ENCODE measurements at places on chromosomes 1 and 21.

DNA sequence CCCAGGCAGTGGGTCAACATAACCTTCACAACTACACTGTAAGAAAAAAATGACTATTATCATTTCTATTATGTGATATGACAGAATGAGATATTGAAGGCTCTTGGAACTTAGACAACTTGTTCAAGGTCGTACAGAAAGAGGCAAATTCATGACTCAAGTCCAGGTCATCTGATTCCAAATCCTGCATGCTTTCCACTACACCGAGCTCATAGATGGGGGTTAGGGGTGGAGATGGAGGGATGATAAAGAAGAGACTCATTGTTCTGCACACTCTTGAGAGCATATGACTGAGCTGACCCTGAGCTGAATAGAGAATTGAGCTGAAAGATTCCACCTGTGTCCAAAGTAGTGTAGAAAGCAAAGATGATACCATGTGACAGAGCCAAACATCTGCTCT, 2.8 kb downstream of the FCRL6 start:
- no peaks in the 10 kb centered on the region for H3K27me3 ChIP-seq
- no peak for DNase-seq
- H3K36me3 ChIP-seq: no peaks in the 10 kb centered on the region
- H3K27ac ChIP-seq: no peak overlapping the region
- H3K4me3 ChIP-seq: no peak overlapping the region

GRCh38 chr1:115642168-115643072, 650 bp downstream of the VANGL1 start:
- H3K36me3 ChIP-seq: no peaks in the 10 kb centered on the region
- H3K4me1 ChIP-seq: peaks cover 7% of the 10 kb centered on the region
- peak overlapping the region; percentile 90 for H3K4me3 ChIP-seq
- H3K27ac ChIP-seq: peak overlapping the region; percentile 52
- DNase-seq: peak; percentile 28
- H3K27me3 ChIP-seq: no peaks in the 10 kb centered on the region

DNA sequence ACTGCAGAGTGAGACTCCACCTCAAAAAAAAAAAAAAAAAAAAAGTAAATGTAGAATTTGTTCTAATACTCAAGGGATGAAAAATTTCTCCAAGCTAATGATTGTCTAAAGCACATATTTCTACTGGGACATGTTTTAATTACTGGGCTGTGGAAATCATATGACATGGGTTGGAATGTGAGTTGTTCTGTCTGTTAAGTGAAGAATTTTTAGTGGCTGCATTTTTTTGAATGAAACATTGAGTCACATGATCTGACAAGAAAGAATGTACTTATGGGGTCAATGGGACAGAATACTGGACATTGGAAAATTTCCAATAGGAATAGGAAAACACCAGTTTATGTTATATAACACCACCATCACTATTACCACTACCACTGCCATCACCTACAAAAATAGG, 123.8 kb upstream of the IVNS1ABP start:
- H3K27ac ChIP-seq: no peak overlapping the region
- no peak overlapping the region for H3K4me3 ChIP-seq
- H3K4me1 ChIP-seq: no peaks in the 10 kb centered on the region
- no peak for DNase-seq
- H3K36me3 ChIP-seq: no peaks in the 10 kb centered on the region
- no peaks in the 10 kb centered on the region for H3K27me3 ChIP-seq

DNA sequence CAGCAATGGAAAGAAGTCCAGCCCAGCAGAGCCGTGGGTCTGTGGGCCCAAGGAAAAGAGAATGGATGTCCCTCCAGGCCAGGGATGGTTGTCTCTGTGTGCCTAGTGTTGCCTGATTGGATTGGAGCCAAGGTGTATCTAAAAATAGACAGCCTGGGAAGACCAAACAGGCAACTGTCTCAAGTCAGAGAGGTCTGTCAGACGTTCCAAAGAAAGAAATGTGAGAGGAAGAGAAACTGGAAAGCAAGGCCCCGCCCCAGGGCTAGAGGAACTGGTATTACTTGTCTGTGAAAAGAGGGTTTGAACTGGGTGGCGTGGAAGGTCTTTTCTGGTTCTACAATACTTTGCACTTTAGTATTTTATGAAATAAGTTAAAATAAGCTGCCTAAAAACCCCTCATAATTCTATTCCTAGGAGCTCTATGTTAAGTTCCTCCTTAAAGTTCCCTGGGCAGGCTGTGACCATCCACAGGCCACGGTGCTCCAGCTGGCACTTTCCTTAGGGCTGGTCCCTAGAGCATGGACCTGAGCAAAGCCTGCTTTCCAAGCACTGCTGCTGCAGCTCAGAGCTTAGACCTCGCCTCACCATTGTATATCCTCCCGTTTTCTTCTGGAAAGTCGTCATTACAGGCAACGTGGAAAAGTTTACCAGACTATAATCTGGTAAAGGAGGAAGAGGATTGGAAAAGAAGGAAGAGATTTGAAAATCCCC, 151.6 kb downstream of the DISC1 start:
- DNase-seq: no peak
- no peak overlapping the region for H3K4me3 ChIP-seq
- H3K36me3 ChIP-seq: no peaks in the 10 kb centered on the region

GRCh38 chr21:37341254-37341960, 25.2 kb upstream of the DYRK1A start:
- no peaks in the 10 kb centered on the region for H3K36me3 ChIP-seq
- H3K4me1 ChIP-seq: no peaks in the 10 kb centered on the region
- no peak overlapping the region for H3K4me3 ChIP-seq
- DNase-seq: no peak

DNA sequence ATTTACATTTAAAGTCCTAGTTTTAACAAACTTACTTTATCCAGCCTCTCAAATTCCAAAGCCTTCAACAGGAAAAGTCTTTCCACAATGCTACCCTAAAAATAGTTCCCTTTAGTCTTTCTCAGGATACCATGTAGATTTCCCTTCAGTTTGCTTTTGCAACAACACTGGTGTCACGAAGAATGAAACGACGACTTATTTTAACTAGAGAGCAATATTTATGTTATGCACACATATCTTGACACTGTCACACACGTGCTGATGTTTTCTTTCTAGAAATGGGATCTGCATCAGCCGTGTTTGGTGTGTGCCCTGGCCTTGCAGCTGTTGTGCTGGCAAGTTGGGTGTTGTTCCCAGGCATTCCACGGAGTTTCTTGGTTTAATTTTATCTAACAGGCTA, 75.5 kb downstream of the SIPA1L2 start:
- H3K27me3 ChIP-seq: 0 out of 2 replicates have a peak, but pooled peaks cover 3% of the 10 kb centered on the region
- H3K4me3 ChIP-seq: no peak overlapping the region
- DNase-seq: no peak
- no peaks in the 10 kb centered on the region for H3K4me1 ChIP-seq

GRCh38 chr1:235342039-235342438, 13.7 kb downstream of the GGPS1 start:
- H3K27ac ChIP-seq: no peak overlapping the region
- H3K4me1 ChIP-seq: no peaks in the 10 kb centered on the region
- DNase-seq: no peak
- no peaks in the 10 kb centered on the region for H3K27me3 ChIP-seq

DNA sequence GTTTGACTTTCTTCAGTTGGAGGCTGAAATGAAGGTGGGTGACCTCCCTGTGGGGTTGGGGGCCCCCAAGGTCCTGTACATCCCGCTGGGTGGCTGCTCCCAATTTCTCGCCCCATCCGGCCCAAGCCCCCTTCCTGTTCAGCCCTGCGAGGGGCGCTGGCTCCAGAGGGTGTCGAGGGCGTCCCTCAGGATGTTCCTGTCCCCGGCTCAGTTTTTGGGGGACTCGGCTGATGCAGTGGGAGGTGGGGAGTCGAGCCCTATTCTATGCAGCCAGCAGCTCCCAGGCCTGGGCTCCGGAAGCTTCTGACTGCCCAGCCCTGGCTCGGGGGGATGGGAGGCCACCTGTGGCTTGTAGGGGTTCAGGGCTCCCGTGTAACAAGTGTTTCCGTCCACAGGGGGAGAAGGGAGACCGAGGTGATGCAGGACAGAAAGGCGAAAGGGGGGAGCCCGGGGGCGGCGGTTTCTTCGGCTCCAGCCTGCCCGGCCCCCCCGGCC, 38.2 kb downstream of the SLC19A1 start:
- no peak overlapping the region for H3K27ac ChIP-seq
- H3K36me3 ChIP-seq: no peaks in the 10 kb centered on the region
- H3K4me3 ChIP-seq: no peak overlapping the region
- H3K4me1 ChIP-seq: peaks cover 2% of the 10 kb centered on the region

GRCh38 chr1:231694075-231694431, 67.5 kb downstream of the DISC1 start:
- no peak for DNase-seq
- H3K27me3 ChIP-seq: no peaks in the 10 kb centered on the region
- H3K27ac ChIP-seq: no peak overlapping the region
- H3K4me3 ChIP-seq: no peak overlapping the region

- no peak overlapping the region for H3K27ac ChIP-seq
- no peak for DNase-seq
- H3K4me1 ChIP-seq: no peaks in the 10 kb centered on the region
- H3K4me3 ChIP-seq: no peak overlapping the region
Observed at GRCh38 chr1:51061231-51061918, 40.7 kb upstream of the C1orf185 start.

DNA sequence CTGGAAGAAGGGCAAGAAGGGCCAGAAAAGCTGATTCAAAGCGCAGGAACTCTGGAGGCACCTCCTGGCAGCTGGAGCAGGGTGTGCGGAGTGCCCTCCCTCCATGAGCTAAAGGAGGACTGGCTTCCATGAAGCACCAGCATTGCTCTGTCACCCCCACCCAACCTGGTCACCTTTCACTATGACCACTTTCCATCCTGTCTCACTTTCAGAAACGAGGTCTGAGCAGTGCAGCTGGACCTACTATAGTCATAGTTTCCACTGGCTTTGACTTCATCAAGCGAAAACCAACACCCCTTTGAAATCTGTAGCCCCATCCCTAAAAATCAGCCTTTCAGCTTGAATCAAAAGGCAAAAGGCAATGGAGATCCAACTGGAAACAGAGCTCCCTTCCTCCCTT, 84.8 kb upstream of the CACNA1E start:
- no peak overlapping the region for H3K27ac ChIP-seq
- peaks cover 20% of the 10 kb centered on the region for H3K4me1 ChIP-seq
- no peaks in the 10 kb centered on the region for H3K27me3 ChIP-seq

DNA sequence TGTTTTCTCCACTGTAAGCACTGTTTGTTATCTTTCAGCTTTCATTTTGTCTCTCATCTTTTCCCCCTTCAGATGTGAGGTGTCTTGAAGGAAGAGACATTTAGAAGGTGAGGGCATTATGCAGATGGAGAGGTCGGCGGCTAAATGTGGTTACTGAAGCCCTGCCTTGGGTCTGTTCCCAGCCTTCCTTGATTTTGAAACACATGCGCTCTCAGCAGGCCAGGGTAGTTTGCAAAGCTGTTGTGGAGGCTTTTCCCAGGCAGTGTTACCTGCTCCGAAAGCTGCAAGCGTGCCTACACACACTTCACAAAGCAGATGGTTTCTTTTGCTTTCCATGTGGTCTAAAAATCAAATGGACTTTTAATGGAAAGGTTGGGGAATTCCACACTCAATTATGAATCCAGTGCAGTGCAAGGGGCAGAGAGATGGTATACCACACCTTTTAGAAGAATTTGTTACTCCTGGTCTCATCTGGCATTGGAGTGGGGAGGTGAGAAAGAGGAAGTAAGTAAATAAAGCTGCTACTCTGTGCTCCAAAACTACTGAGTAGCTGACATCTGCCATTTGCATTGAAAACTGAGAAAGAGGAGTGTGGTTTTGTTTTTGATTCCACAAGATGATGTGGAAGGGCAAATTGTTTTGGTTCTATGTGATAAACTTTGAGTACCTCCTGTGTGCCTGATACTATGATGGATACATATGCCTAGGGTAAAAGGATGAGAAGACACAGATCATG, 91.9 kb downstream of the NFIA start:
- H3K4me1 ChIP-seq: no peaks in the 10 kb centered on the region
- no peaks in the 10 kb centered on the region for H3K36me3 ChIP-seq
- no peak overlapping the region for H3K27ac ChIP-seq
- DNase-seq: no peak
- H3K27me3 ChIP-seq: no peaks in the 10 kb centered on the region

GRCh38 chr1:203278082-203278884, 27.0 kb upstream of the BTG2 start:
- H3K4me3 ChIP-seq: peak overlapping the region; percentile 1
- peak overlapping the region; percentile 60 for H3K27ac ChIP-seq
- DNase-seq: no peak
- H3K4me1 ChIP-seq: peaks cover 55% of the 10 kb centered on the region

GRCh38 chr1:73887412-73887811, 310.6 kb downstream of the LRRIQ3 start:
- DNase-seq: no peak
- H3K4me3 ChIP-seq: no peak overlapping the region
- H3K27ac ChIP-seq: no peak overlapping the region

DNA sequence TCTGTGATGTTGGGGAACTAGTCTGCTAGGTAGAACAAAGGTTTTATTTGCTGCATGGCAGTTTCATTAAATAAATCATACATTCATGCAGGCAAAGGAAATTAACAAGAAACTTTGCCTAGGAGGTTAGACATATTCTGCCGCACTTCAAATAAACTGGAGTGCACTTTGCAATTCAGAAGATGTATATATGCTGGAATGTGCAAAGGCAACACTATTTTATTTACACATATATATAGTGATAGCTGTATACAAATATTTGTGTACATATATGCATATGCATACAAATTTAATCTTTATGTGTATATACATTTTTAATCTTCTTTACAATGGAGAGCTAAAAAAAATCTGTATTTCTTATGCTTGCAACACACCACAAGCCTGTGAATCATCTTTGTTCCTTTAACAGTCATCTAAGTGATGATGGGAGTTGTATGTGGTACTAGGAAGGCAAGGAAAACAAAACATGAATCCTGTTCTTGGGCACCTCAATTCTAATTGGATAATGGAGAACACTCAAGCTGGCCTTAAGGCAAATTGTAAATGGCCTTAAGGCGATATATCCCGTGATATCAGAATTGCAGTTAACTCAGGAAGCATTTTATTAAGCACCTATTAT, 605.8 kb upstream of the CAMK1G start:
- DNase-seq: no peak
- H3K4me3 ChIP-seq: no peak overlapping the region
- no peak overlapping the region for H3K27ac ChIP-seq

GRCh38 chr21:14850394-14850793, 214.4 kb downstream of the NRIP1 start:
- no peak for DNase-seq
- no peaks in the 10 kb centered on the region for H3K4me1 ChIP-seq
- H3K4me3 ChIP-seq: no peak overlapping the region
- H3K27ac ChIP-seq: no peak overlapping the region
- no peaks in the 10 kb centered on the region for H3K36me3 ChIP-seq

- H3K27ac ChIP-seq: no peak overlapping the region
- no peaks in the 10 kb centered on the region for H3K36me3 ChIP-seq
- DNase-seq: no peak
- H3K4me1 ChIP-seq: no peaks in the 10 kb centered on the region
- no peak overlapping the region for H3K4me3 ChIP-seq
Observed at GRCh38 chr1:112440574-112440973, 44.6 kb downstream of the CTTNBP2NL start.

- H3K27ac ChIP-seq: no peak overlapping the region
- H3K27me3 ChIP-seq: no peaks in the 10 kb centered on the region
- H3K36me3 ChIP-seq: peaks cover 11% of the 10 kb centered on the region
- no peaks in the 10 kb centered on the region for H3K4me1 ChIP-seq
Observed at GRCh38 chr1:44294588-44295007, 60.5 kb downstream of the ERI3 start.
